ENCODE measurements at places on chromosomes 4 and X.

DNA sequence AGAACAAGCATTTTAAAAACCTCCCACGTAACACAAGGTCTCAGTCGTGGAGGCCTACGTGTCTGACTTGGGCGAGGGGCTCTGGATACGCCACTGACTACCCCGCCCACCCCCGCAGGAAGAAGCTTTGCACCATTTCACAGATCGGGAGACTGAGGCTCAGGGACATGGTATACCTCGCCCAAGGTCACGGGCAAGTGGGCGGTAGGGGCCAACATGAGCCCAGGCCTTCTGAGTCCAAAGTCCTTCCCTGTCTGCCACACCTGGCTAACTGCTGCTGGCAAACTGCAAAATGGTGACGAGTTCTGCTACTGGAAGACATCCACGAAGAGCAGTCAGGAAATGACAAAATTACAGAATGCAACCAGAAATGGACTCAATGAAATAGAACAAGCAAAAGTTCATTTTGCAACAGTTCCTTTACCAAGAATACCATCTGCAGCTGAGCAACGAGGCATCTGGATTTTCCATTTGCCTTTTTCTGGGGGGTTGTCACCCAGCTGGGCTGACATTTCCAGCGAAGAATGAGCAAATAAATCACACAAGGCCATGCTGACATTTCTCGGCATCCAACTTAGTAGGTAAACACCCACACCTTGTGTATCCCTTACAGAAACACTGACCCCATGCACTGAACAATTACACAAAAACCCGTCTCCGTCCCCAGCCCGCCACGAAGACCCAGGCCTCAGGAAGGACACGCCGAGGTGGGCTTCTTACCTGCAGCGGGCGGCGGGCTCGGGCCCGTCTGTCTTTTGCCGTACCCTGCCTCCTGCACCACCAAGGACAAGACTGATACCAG, 70.2 kb upstream of the AFAP1 start:
- DNase-seq = no peak

DNA sequence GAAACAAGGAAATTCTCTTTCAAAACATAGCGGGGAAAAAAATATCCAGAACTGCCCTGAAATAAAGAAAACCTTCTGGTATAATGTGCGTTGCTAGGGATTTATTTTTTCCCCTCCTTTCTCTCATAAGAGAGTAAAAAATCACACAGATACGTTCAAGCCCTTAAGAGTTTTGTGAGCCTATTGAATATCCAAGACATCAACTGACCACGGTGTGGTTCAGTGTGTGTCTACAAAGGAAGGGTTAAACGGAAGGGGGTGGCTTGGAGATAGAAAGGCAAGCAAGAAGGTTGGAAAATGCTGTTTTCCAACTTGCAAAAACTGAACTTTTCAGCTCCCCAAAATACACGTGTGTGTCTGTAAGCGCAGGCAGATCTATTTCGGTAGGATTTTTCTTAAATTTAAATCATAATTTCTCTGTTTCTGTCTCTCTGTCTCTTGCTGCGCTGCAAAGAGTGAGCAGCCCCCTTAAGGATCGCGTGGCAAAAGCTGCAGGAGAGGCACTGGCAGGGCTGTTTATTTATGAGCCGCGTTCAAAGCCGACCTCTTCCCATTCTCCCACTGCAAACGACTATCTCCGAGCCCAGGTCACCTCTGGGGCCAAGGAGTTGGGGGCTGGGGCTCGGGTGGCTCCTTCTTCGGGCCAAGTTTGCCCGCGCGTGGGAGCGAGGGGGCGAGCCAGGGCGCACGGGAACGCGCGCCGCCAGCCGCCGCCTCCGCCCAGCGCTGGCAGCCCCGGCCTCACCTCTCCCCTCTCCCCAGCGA, 492 bp upstream of the SLIT2 start:
- DNase-seq = no peak

- DNase-seq = peak; percentile 34
These were observed 28.0 kb downstream of the DMD start for GRCh38 chrX:33183361-33183760.

- DNase-seq = no peak
These were observed 164.8 kb upstream of the ZIC3 start for GRCh38 chrX:137401092-137401491.

GRCh38 chr4:100547541-100548199, 29.8 kb upstream of the EMCN start:
- DNase-seq = no peak

GRCh38 chrX:46704767-46705386, 54.0 kb downstream of the SLC9A7 start:
- DNase-seq = no peak

DNA sequence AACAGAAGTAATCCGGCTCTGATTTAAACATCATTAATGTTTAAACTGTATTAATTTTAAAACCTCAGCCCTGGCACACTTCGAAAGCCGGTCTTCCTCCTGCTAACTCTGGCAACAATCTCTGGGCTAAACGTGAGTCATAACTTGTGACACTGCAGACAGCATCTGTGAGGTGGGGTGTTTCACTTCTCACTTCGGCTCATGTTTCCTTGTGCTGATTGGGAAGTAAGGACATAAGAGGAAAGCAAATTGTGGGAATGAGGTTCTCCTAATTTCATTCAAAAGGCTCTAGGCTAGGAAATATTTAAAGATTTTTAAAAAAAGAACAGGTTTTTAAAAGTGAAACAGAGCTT, 139.9 kb upstream of the USP9X start:
- no peak for DNase-seq

GRCh38 chr4:26692014-26692726, 108.3 kb downstream of the TBC1D19 start:
- no peak for DNase-seq

- DNase-seq = no peak
These were observed 60.3 kb downstream of the USP11 start for GRCh38 chrX:47293106-47293505.

DNA sequence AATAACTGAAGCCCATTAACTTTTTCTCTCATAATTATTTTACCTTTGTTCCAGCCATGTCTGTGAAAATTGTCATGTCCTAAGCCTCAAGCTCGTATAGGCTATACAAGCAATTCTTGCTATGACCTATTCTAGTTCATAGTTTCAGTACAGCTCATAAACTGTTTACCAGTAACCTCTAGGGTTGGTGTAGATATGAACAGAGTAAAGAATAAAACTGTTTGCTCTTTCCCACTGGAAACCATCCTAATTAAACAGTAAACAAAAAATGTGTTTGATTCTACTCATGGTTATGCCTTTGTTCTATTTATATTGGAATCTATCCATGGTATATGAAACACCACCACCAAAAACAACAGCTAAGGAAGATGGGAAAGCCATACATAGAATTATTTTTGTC, 1444.0 kb upstream of the PCDH7 start:
- DNase-seq = no peak

GRCh38 chr4:181877329-181877848, 365.8 kb upstream of the TENM3 start:
- no peak for DNase-seq

DNA sequence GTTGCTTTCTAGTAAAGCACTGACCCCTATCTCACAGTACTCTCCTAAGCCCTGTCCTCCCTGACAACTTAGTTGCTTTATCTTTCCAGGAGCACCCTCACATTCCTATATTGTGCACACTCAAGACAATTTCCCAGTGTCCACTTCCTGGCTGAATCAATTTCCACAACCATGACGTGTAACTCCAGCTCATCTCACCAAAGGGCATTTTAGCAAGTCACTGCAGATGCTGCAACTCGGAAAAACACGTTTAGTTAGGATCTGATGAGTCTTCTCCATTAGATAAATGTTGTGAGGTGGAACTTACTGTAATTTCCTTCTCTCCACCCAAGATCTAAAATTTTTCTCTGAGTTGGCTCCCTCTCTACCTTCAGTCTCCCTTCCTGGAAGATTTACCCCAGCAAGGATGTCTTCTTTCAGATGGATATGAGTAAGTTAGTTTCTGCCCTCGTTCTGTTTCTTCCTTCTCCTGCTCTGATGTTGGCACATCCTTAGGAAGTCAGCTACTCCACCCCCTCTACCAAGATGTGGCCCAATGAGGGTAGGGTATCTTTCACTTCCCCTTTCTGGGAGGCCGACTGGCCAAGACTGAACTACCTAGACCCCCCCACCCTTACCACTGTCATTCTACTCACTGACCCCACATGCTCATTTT, 28.8 kb upstream of the IL13RA1 start:
- no peak for DNase-seq

GRCh38 chrX:17923546-17923945, 62.4 kb upstream of the RAI2 start:
- no peak for DNase-seq

- DNase-seq = no peak
These were observed 33.2 kb downstream of the NPY2R start for GRCh38 chr4:155241664-155242063.

DNA sequence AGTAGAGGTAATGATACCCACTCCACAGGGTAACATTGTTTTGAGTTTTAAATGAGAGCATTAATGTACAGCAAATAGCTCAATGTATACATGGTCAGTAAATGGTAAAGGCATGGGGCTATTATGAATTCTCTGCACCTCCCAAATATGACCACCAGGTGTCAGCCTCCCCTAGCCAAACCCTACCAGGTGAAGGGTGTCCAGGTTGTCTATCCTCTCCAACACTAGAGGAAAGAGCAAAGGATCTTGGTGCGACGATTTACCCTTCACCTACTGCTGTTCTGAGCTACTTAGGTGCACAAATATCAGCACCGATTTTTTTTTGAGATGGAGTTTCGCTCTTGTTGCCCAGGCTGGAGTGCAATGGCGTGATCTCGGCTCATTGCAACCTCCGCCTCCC, 26.5 kb upstream of the XIAP start:
- DNase-seq = no peak

- no peak for DNase-seq
These were observed 141.1 kb downstream of the MSL3 start for GRCh38 chrX:11899091-11899490.

GRCh38 chr4:151184523-151185458, 85.4 kb downstream of the RPS3A start:
- DNase-seq = no peak

- no peak for DNase-seq
These were observed 9.7 kb upstream of the NAT8L start for GRCh38 chr4:2049381-2049780.

DNA sequence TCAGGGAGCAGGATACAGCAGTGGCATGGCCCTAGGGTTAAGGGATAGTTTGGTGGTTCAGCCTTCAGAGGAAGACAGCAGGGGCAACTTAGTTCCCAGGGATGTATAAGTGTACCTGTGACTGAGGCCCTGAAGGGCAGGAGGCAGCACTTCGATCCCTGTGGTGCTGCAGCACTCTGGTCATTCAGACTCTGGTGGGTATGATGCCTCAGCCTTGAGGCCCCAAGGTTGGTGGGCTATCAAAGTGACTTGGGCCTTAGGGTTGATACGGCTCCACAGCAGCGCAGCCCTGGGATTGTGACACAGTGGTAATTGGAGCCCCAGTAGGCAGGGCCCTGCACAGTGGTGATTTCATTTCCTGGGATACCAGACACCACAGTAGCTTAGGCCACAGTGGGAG, 1703.1 kb downstream of the PCDH7 start:
- DNase-seq = no peak

DNA sequence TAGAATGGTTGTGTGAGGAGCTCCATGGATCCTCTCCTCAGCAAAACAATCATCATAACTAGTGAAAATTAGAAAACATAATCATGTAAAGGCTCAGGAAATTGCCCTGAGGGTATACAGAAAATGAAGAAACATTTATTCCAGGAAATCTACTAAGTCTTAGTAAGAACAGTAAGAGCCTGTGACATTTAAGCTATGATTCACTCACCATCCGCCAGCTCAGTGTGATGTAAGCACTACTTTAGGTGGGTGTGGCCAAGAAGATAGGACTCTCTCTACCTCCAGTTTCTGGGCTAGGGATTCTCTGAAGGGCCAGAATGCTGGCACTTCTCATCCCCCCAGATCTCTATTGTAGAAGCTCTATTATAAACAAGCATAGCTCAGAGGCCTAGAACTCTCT, 147.5 kb downstream of the DLG3 start:
- DNase-seq = no peak

DNA sequence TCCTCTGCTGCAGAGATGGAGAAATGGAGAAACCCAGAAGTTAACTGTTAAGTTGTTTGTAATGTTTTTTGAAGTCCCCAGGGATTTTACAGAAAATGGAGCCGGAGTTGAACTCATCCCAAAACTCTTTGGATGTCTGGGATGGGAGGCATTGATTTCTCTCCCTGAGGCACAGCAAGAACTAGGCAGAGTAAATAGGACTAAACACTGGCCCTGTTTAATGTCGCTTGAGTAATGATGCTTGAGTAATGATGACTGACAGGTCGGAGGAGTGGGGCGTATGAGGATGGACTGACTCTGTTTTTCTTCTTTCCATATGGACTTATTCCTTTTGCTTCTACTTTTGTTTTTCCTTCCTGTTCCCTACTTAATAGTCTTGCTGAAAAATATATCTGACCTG, 69.9 kb downstream of the ARHGAP10 start:
- DNase-seq = no peak

DNA sequence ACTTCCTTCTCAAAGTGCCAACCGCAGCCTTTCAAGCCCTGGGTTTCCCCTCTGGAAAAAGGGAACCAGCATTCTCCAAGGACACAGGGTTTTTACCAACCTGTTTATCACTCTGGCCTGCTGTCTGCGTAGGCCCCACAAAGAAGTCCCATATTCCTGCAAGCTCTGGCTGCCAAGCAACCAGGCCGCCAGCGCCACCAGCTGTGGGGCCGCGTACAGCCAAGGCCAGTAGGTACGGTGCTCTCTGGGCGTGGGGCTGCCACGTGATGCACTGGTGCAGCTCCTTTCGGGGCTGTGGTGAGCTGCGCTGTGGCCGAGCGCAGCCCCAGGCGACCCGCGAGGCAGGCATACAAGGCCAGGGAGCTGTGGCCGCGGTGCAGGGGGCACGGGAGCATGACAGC, 22.1 kb downstream of the LUZP4 start:
- DNase-seq = peak; percentile 47

- DNase-seq = no peak
These were observed 10.6 kb downstream of the ING2 start for GRCh38 chr4:183515411-183515810.

- no peak for DNase-seq
These were observed 59.9 kb downstream of the ZNF827 start for GRCh38 chr4:145878501-145879435.

DNA sequence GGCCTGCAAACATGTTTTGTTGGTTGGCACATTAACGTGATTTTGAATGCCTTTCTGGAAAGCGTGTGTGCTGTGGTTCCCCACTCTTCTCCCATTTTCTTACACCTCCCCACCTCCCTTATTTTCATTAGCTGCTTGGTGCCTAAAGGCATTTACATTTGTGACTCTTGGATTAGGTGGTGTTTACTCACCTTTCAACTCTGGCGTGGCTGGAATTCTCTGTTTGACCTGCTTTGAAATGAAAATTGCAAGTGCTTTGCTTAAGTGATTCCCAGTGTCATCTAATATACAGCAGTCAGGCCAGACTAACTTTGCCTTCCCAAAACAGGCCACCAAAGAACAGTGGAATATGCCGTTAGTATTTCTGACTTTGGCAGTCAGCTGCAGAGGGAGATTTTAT, 80.5 kb downstream of the NHSL2 start:
- DNase-seq = no peak

GRCh38 chr4:74504212-74504611, 59.3 kb downstream of the AREG start:
- no peak for DNase-seq

Measured in aorta (tissue), 5 donors.